Stimulated activated CD4-positive, alpha-beta T cell treated with anti-CD3 and anti-CD28 coated beads, TNF-alpha, amount 100 ng/mL, for 24 hours (primary cell): ENCODE measurements at places on chromosomes 11 and 22.

DNA sequence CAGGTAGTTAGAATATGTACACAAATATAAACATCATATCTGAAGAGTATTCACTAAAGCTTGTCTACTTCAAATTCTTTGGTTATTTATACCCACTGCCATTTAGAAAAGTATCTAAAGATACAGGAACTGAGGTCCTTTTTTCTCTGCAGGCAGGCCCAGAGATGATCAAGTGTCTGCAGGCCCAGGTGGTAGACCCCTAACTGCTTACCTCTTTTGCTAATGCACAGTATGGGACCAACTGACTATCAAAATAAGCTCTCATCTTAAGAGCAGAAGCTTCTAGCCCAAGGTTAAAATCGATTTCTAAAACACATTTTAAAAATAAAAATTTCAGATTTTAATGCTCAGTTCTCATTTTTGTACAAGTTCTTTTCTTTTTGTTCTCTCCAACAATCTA lies 81.5 kb downstream of the APOL5 start:
- no peak for DNase-seq

- DNase-seq: peak; percentile 23
Observed at GRCh38 chr22:22770280-22770871, 117.2 kb upstream of the IGLL5 start.

GRCh38 chr22:32218470-32218869 lies 13.6 kb upstream of the RFPL2 start:
- DNase-seq: no peak

DNA sequence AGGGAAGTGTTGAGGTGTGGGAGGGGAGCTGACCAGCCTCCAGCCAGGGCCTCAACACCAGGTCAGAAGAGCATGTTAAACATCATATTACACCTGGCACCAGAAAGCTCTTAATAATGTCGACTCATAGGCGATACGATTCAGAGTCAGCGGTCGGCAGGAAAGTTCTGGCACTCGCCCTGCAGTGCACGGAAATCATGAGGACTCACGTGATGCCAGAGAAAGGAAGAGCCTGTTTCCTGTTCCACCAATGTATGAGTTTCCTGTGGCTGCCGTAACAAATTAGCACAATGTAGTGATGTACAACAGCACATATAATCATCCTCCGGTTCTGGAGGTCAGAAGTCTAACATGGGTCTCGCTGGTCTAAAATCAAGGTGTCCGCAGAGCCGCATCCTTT lies 198.8 kb downstream of the BARX2 start:
- DNase-seq: no peak

- DNase-seq: no peak
Observed at GRCh38 chr11:94845622-94846021, 77.5 kb downstream of the AMOTL1 start.

GRCh38 chr11:116733969-116734508 lies 38.7 kb downstream of the BUD13 start:
- DNase-seq: no peak

DNA sequence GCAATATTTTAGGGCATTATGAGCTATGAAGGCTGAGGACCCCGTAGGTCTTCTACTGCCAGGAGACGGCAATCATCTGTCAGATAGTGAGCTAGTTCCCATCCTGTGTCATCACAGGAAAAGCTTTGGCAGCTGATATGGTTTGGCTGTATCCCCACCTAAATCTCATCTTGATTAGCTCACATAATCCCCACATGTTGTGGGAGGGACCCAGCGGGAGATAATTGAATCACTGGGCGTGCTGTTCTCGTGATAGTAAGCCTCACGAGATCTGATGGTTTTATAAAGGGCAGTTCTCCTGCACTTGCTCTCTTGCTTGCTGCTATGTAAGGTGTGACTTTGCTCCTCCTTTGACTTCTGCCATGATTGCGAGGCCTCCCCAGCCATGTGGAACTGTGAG lies 18.1 kb downstream of the CSRP3 start:
- DNase-seq: no peak

GRCh38 chr22:43205261-43205691 lies 18.3 kb upstream of the TTLL12 start:
- no peak for DNase-seq

- DNase-seq: no peak
Observed at GRCh38 chr11:110147962-110148709, 54.9 kb downstream of the ZC3H12C start.

DNA sequence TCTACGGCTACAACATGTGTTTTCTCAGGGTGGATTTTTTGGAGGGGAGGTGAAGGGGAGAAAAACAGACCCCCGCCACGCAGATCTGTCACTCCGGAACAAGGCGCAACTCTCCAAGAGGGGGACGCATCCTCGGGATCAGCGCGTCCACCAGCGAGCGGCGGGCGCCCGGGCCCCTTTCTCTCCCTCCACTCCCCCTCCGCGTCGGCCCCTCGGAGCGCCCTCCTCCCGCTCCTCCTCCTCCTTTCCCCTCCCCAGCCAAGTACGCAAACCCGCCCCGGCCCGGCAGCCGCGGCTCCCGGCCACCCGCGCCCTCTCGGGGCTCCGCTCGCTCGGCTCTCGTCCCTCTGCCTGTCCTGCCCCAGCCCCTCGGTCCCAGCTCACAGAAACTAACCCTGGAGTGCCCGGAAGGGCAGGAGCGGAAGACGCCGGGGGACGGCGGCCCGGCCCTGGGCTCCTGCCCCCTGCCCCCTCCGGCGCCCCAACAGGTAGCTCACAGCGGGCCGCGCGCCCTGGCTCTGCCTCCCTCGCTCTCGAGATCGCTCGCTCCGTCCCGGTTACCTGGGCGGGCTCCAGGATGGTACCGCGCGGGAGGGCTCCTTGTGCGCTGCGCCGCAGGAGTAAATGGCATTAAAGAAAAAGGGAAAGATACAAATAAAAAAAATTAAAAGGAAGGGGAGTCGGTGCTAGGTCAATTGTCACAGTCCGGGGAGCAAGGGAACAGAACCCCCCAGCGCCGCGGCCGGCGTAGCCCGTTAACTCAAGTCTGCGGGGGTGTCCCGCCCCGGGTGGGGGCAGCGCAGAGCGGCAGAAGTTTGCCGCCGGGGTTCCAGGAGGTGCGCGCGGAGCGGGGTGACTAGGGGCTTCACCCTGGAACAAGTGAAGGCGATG lies 131.4 kb upstream of the C11orf58 start:
- no peak for DNase-seq

- DNase-seq: no peak
Observed at GRCh38 chr11:64371201-64371600, 12.2 kb downstream of the RPS6KA4 start.

DNA sequence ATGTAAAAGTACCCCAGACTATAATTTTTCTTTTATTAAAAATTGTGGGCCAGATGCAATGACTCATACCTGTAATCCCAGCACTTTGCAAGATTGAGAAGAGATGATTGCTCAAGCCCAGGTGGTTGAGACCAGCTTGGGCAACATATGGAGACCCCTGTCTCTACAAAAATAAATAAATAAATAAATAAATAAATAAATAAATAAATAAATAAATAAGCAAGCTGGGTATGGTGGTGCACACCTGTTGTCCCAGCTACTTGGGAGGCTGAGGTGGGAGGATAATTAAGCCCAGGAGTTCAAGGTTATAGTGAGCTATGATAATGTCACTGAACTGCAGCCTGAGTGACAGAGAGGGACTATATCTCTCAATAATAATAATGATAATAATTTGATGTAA lies 66.1 kb upstream of the CCDC179 start:
- DNase-seq: no peak

- no peak for DNase-seq
Observed at GRCh38 chr11:8807544-8808225, 103.3 kb upstream of the AKIP1 start.

DNA sequence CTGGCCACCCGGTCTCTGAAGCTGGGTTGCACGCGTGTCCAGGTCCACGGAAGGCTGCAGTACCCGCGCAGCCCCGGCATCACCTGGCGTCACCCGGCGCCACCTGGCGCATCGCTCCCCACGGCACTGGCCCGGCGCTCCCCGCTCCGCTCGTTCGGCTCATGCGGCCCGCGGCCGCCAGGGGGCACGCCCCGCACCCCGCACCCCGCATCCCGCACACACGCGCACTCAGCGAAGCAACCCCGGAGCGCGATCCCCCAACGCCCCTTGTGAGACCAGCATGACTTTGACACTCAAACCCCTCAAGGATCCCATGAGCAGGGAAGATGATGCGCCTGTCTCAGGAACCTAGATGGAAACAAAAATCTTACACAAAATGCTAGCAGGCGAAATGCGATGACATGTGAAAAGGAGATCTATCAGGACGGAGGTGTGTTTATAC lies 11.9 kb downstream of the B3GNT6 start:
- DNase-seq: peak; percentile 57

DNA sequence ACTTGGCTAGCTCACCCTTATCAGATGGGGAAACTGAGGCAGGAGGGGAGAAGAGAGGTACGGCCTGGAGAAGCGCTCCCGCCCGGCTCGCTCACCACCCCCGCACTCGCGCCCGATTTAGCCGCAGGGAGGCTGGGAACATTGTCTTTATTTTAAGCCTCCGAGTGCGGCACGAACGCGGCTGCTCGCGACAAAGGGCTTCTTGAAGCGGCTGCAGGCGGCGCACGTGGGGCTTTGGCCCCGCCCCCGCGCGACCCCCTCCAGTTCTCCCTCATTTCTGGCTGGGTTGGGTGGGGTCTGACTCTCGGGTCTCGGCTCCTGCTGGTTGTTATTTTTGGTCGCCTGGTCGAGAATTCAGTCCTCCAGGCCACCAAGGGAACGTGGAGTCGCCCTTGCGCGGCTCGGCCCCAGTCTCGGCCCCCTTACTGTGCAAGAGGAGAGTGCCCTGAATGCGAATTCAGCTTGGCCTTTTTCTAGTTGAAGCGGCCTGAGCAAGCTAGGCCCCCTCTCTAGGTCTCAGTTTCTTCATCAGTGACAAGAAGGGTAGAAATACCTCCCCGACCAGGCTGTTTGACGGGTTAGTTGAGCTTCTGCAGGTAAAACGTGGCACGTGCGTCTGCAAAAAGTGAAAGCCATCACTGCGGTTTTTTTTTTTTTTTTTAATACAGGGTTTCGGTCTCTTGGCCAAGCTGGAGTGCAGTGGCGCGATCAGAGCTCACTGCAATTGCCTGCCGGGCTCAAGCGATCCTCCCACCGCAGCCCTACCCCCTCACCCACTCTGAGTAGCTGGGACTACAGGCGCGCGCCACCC lies 2.6 kb upstream of the CHRM1 start:
- DNase-seq: no peak

- DNase-seq: no peak
Observed at GRCh38 chr11:62708793-62709192, 1.3 kb downstream of the GNG3 start.

- no peak for DNase-seq
Observed at GRCh38 chr22:30627471-30627870, 8.1 kb upstream of the SLC35E4 start.

GRCh38 chr11:111444040-111444439 lies 65.0 kb upstream of the POU2AF1 start:
- no peak for DNase-seq

DNA sequence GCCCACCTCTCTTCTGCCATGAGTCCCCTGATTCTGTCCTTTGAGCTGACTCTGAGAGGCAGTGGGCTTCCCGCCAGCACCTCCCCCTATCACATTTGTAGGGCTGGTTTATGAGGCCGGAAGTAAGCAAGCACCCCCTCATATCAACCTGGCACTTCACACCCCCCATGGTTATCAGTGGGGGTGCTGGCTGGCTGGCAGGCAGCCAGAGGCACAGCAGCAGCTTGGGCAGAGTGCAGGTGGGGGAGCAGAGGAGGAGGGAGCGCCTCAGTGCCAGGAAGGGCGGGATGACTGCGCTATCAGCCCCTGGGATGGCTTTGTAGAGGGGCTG lies 22.9 kb upstream of the CHRM4 start:
- no peak for DNase-seq

DNA sequence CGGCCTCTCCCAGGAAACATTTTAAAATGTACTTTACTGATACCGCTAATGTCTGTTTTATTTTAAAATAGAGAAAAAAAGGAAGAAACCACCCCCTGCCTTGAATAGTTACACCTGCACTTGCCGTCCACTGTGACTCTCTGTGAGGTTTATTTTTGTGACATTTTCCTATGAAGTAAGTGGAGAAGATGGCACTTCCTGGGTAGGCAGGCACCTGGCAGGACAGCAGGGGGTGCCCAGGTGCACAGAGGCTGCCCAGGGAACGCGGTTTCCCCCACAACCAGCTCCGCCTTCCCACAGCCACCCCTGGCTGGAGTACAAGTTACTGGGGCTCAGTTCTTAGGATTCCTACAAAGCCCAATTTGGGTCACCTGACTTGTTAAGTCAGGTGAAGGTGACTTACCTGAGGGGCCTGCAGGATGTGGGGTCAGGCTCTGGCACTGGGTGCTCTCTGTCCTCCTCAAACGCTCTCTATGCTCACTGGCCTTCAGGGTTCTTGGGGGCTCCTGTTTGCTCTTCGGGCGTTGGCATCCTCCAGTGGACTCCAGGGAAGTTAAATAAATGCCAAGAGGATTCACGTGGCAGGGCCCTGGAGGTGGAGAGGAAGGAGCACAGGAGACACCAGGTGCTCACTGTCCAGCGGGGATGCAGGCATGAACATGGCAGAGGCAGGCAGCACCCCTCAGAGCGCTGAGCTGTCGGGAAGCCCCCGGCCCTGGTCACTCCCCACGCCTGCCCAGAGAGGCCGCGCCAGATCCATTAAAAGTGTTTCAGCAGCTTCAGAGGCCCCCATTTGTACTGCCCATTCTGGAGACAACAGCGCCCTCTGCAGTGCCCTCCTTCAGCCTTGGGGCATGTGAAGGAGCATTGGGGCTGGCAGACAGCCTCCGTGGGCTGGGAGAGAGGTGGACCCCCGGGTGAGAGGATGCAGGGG lies 1021.2 kb downstream of the TBC1D22A start:
- no peak for DNase-seq

GRCh38 chr11:794766-795633 lies 3.1 kb downstream of the SLC25A22 start:
- DNase-seq: no peak

- no peak for DNase-seq
Observed at GRCh38 chr11:57546869-57547475, 9.6 kb downstream of the SMTNL1 start.

GRCh38 chr11:118443590-118444218 lies 7.4 kb downstream of the KMT2A start:
- no peak for DNase-seq

GRCh38 chr11:87255589-87255988 lies 217.9 kb downstream of the TMEM135 start:
- DNase-seq: no peak

DNA sequence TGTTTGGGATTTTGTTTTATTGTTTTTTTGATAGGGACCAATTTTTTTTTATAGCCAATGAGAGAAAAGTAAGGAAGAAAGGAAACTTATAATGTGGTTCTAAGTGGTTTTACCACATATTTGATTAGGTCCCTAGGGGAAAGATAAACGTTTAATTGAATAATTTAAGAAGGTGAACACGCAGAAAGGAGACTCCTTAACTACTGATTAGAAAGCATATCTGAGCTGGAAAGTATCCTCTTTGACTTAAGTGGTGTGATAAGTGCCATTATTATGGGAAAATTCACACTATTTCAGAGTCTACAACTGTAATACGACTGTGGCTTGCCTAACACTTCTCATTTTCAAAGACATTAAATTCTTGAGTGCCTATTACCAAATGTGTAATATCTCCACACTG lies 106.5 kb upstream of the GRAMD1B start:
- DNase-seq: no peak
